ENCODE measurements at places on chromosomes 1 and 21.

DNA sequence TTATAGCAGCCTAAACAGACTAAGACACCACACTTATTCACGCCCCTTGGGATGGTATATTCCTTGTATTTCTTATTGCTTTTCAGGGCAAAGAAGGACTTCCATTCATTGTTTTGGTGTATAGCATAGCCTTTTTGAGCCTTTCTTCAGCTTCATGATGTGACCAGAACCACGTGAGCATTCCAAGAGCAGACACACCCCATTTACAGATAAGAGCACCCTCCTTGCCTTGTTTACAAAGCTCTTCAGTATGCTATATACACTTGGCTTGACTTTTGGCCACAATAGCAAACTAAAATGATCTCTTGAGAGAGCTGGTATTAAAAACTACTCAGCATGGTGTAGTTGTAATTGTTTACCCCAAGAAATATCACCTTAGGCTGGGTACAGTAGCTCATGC, 78.7 kb downstream of the PIK3R3 start:
- no peak for DNase-seq

DNA sequence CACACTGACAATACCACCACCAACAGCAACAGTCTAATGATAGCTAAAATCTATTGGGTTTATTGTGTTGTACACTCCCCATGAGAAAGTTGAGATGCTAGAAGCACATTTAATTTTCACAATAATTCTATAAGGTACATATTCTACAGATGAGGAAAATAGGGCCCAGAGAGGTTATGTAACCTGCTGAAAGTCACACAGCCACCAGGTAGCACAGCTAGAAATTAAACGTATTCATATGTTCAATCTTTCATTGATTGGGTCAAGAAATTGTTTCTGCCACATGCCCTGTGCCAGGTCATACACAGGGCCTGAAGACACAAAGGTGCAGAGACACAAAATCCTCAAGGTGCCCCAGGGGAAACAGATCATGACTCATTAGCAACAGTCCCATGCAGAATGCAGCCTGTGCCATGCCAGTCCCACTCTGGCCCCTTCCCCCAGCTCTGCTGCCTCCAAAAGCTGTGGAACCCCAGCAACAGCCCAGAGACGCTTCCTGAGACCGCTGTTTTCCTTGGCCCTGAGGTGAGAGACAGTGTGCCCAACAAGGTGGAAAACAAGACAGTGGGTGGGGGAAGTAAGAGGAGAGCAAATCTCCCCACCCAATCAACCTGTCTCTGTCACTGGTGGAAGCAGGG, 32.1 kb downstream of the GJA4 start:
- DNase-seq = no peak

GRCh38 chr21:17818186-17819113, 706 bp downstream of the C21orf91 start:
- DNase-seq = no peak

- no peak for DNase-seq
Measured at GRCh38 chr1:220207411-220207810, 64.8 kb downstream of the RAB3GAP2 start.

DNA sequence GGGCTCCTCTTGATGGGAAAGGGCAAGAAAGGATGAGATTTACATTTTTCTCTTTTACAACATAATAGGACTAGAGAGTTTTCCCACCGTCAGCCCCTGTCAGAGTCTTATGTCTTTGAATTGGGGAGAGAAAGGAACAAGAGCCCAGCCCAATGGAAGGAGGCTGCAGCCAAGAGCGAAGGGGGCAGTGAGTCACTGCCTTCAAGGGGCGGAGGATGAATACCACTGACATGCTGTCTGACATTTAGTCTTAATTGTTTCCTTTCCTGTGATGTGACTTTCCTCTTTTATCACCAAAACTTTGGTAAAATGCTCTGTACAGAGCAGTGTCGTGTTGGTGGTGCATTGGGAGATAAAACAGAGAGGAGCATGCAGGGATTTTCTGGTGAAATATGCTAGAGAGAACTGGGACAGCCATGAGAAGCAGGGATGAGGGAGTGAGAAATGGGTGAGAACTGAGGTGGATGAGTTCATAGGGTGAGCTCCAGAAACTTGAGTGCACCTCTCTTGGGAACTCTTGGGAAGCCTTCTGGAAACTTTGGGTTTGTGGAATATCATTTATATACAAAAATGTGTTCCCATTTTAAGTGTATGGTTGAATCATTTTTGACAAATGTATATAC, 179.9 kb upstream of the FGGY start:
- no peak for DNase-seq

DNA sequence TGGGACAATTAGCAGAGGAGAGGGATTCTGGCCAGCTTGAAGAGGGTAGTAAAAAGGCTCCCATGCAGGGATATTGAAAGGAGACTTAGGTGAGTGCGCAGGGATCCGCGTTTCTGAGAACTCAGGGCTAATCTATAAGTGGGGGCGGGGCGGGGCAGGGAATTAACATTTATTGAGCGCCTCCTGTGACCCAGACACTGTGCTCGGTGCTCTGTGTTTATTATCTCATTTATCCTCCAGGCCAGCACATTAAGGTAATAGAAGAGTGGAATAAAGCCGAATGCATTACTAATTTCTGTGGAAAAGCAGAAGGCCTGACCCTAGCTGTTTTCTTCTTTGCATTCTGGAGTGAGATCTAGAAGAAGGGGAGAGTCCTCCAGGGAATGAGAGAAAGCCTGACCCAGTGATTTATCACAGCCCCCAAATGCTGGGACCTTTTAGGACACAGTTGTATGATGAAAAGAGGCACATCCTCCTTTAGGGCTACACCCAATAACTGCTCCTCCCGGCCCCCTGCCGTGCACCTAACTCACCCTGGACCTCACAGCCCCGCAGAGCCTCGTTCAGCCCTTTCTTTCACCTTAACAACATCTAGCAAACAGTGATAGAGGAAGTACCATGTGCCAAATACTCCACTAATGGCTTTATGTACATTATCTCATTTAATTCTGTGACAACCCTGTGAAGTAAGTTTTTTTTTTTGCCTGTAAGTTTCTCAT, 317.6 kb downstream of the PBX1 start:
- no peak for DNase-seq

DNA sequence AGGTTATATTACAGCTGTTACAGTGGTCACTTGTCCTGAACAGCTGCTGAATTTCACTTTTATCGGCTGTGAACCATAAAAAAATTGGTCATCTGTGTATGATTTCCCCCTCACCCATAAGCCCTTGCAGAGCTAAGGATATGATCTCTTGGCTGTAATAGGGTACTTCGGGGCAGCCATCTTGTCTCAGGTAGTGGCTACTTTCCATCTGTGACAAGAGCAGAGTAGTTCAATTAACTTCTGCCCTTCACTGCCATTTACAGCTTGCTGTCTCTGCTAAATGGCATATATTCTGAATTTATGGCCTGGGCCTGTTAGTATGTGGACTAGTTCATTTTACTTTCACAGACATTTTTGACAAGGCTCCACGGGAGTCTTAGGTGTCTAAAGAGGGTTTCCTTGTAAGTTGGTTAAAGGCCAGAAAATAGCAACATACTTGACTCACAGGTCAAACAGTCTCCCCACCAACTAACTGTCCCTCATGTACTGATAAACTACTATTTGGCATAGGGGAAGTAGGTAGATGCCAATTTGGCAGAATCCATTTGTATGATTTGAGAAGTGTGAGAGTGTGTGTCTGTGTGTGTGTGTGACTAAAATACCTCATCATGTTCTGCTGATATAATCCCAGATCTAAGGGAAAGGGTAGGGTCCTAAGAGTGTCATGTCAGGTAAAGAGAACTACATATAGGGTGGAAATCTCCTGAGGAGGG, 151.6 kb downstream of the KCTD3 start:
- DNase-seq = no peak

GRCh38 chr1:39808784-39809517, 20.3 kb upstream of the BMP8B start:
- no peak for DNase-seq

DNA sequence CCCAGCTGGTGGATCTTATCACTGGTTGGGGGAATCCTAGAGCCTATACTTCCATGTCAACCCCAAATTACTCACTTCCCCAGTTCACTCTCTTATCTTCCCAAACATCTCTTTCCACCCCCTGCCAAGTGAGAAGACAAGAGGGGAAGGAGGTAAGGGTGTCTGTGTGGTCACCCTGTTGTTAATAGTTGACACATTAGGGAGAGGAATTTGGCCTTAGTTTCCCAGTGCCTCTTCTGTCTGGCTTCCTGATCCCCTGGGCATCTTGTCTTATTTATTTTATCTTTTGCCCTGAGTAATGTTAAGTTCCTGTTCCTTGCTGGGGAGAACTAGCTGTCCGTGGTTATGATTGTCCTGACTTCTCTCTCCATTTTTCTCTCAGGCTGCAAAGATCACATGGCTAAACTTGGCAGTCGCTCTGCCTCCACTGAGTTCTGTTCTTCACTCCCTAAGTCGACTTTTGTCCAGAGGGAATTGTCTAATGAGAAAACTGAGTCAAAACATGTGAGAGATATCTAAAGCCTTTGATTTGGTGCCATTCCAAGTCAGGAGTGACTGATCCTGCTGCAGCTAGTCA, 157.1 kb upstream of the SYT6 start:
- DNase-seq = peak; percentile 14

DNA sequence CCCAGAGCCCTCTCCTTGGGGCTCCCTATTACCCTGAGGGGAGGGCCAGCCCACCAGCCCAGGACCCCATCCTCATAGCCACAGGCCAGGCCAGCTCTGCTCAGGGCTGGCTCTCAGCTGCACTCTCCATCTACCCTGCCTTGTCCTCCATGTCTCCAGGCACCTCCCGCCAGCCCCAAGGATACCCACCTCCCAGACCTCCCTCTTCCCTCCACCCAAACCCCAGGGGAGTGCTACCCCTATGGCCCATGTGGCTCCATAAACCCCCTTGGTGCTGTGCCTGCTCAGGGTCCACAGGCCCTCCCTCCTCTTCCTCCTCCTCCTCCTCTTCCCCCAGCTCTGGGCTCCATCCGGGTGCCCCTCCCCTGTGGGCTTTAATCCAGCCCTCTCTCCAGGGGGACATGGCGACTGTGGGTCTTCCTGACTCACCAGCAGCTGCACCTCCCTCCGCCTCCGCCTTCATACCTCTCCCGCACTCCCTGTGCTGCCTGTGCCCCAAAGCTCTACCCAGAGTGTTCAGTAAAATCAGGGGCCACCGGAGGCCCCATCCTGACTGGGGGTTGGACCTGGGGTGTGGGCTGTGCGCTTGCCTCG, 9.1 kb downstream of the YBEY start:
- no peak for DNase-seq

GRCh38 chr1:167935216-167936067, 1.0 kb upstream of the DCAF6 start:
- no peak for DNase-seq

GRCh38 chr1:26367441-26367840, 5.1 kb downstream of the ZNF683 start:
- no peak for DNase-seq

- no peak for DNase-seq
Measured at GRCh38 chr21:41834926-41835663, 44.0 kb downstream of the PRDM15 start.

DNA sequence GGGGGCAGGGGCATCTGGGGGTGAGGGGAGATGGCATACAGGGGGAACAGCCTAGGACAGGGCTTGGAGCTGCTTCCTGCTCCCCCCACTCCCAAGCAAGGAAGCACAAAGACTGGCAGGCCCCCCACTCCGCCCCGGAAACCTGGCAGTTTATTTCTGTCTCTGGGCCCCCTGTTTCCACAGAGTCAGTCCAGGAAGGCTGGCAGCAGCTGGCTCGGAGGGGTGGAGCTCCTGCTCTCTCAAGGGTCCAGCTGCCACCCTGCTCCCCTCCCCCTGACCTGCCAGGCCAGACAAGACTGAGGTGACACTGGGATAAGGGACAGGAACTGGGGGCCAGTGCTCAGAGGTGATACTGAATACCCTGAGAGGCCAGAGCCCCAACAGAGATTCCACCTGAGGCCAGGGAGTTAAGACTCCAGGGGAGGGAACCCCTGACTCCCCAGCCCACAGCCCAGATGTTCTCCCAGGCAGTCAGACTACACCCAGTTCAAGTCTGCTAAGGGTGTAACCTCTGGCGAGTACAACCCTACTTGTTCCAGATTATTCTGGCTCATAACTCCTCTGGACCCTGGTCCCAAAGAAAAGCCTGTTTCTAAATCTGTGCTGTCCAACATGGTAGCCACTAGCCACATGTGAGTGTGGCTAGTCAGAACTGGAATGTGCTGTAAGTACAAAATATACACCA, 26.3 kb downstream of the AHDC1 start:
- DNase-seq = no peak

GRCh38 chr21:31873696-31874599, 1.1 kb downstream of the HUNK start:
- DNase-seq = no peak

DNA sequence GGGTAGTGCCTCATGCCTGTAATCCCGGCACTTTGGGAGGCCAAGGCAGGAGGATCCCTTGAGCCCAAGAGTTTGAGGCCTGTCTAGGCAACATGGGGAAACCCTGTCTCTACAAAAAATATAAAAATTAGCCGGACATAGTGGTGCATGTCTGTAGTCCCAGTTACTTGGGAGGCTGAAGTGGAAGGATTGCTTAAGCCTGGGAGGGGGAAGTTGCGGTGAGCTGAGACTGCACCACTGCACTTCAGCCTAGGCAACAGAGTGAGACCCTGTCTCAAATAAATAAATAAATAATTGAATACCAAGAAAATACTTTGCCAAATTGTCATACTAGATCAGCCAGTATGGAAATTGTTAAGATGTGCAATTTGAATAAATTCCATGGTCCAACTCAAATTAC, 5.9 kb upstream of the RBBP5 start:
- DNase-seq = no peak

DNA sequence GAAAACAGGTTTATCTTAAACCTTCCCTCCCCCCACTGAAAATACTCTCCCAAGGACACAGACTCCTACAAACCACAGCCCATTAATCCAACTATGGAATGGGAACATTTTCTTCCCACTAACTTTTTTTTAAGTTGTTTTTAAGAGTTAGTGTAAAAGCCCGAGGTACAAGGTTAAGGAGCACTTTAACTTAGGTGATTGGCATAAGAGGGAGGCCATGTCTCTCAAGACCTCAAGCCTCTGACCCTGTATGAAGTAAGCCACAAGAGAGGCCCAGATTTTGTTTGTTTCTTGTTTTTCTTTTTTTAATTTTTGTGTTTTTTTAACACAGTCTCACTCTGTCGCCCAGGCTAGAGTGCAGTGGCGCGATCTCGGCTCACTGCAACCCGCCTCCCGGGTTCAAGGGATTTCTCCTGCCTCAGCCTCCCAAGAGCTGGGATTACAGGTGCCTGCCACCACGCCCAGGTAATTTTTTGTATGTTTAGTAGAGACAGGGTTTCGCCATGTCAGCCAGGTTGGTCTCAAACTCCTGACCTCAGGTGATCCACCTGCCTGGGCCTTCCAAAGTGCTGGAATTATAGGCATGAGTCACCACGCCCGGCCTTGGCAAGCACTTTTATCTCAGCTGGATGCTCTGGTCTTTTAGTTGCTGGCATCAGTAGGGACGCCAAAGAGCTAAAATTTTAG, 14.4 kb downstream of the ARMH1 start:
- no peak for DNase-seq

GRCh38 chr1:63012339-63012738, 228.4 kb downstream of the ATG4C start:
- DNase-seq = no peak

- DNase-seq = no peak
Measured at GRCh38 chr1:175774921-175775320, 31.5 kb upstream of the TNR start.

Measured in CMK (cell line).